ENCODE measurements at places on chromosomes 1 and 21. TPM values are rescaled to one million over a fixed set of nuclear protein-coding genes. Genes with fewer than 3 reads are reported as not detected.
A peak's percentile ranks its signal among the peaks of the same experiment; 100 is the strongest.

- no peaks in the 10 kb centered on the region for H3K27me3 ChIP-seq
- no peaks in the 10 kb centered on the region for H3K36me3 ChIP-seq
- no peak overlapping the region for H3K27ac ChIP-seq
- H3K4me1 ChIP-seq, result peaks cover 3% of the 10 kb centered on the region
- H3K4me3 ChIP-seq, result no peak overlapping the region
Observed at GRCh38 chr1:54070171-54070837, 16.9 kb downstream of the TCEANC2 start.

- H3K27me3 ChIP-seq, result no peaks in the 10 kb centered on the region
- H3K4me1 ChIP-seq, result no peaks in the 10 kb centered on the region
- H3K27ac ChIP-seq, result no peak overlapping the region
- no peaks in the 10 kb centered on the region for H3K36me3 ChIP-seq
Observed at GRCh38 chr21:45935628-45936027, 45.9 kb upstream of the COL6A1 start.

GRCh38 chr1:2808386-2808705, 6.9 kb upstream of the TTC34 start:
- H3K4me1 ChIP-seq, result no peaks in the 10 kb centered on the region
- DNase-seq, result no peak
- no peak overlapping the region for H3K27ac ChIP-seq
- no peak overlapping the region for H3K4me3 ChIP-seq
- H3K27me3 ChIP-seq, result peaks cover 98% of the 10 kb centered on the region
- H3K36me3 ChIP-seq, result no peaks in the 10 kb centered on the region

- DNase-seq, result no peak
- H3K4me1 ChIP-seq, result no peaks in the 10 kb centered on the region
- H3K4me3 ChIP-seq, result no peak overlapping the region
- no peak overlapping the region for H3K27ac ChIP-seq
- H3K27me3 ChIP-seq, result peaks cover 10% of the 10 kb centered on the region
- H3K36me3 ChIP-seq, result no peaks in the 10 kb centered on the region
Observed at GRCh38 chr1:231177226-231177625, 15.4 kb downstream of the TRIM67 start.

ZNF695 gene
- not detected for total RNA-seq

DNA sequence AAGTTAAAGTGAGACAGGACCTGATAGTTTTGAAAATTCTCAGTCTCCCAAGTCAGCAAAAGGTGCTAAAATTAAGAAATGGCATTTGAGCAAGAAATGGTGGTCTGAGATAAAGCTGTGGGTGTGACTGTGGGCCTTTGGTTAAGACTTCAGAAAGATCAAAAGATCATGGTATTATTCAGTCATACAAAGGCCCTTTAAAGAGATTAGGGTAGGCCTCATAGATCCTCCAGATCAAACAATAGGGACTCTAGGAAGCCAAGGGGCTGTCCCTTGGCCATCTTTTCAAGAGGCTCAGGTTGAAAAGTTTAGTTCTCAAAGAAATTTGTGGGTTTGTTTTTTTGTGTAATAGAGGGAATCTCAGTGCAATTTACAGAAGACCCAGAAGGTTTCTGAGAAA, 8.4 kb downstream of the HMGB4 start:
- no peak overlapping the region for H3K4me3 ChIP-seq
- peaks cover 3% of the 10 kb centered on the region for H3K4me1 ChIP-seq
- no peak overlapping the region for H3K27ac ChIP-seq
- H3K36me3 ChIP-seq, result no peaks in the 10 kb centered on the region
- no peaks in the 10 kb centered on the region for H3K27me3 ChIP-seq
- DNase-seq, result no peak

- H3K4me1 ChIP-seq, result no peaks in the 10 kb centered on the region
- no peak overlapping the region for H3K4me3 ChIP-seq
- H3K36me3 ChIP-seq, result no peaks in the 10 kb centered on the region
- H3K27me3 ChIP-seq, result no peaks in the 10 kb centered on the region
- H3K27ac ChIP-seq, result no peak overlapping the region
Observed at GRCh38 chr1:115245227-115245626, 92.8 kb downstream of the NGF start.

GRCh38 chr1:207745839-207746767, 5.8 kb upstream of the CD46 start:
- no peak for DNase-seq
- no peak overlapping the region for H3K4me3 ChIP-seq
- H3K27ac ChIP-seq, result no peak overlapping the region
- no peaks in the 10 kb centered on the region for H3K36me3 ChIP-seq

DNA sequence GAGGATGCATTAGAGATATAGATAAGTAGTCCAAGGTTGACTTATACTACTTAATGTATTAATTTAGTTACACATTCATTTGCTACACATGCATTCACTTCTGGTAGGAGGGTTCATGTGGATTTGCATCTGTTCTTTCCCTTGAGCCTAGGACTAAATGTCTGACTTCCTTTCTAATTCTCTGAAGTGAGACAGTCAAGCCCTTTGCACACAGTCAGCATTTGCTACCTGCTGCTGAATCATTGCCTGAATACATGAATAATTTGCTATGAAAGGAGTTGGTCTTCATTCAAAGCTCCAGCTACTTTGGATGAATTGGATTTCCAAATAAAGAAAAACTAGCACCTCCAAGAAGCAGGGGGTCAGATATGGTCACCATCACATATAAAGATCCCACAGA, 154.8 kb upstream of the DAB1 start:
- H3K27me3 ChIP-seq, result no peaks in the 10 kb centered on the region
- no peaks in the 10 kb centered on the region for H3K4me1 ChIP-seq
- no peak overlapping the region for H3K27ac ChIP-seq
- no peak overlapping the region for H3K4me3 ChIP-seq
- H3K36me3 ChIP-seq, result no peaks in the 10 kb centered on the region

ARHGEF19 gene
- 49.4 TPM for total RNA-seq

DNA sequence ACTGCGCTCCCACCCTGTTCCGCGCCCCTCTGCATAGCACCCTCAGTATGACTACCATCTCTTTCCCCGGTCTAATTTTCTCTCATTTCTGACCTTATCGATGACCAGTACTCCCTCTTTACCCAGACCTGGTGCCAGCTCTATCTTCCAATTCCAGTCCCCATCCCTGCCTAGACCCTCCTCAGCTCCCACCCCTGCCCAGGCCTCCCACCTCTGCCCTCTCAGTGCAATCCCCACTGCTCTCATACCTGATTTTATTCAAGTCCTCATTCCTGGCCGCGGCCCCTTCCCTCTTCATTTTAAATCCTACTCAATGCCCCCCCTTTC, 1.3 kb downstream of the USP24 start:
- no peaks in the 10 kb centered on the region for H3K36me3 ChIP-seq
- peak overlapping the region; percentile 98 for H3K27ac ChIP-seq
- no peaks in the 10 kb centered on the region for H3K27me3 ChIP-seq
- no peak for DNase-seq

KRTAP19-3 gene
- not detected for total RNA-seq

KRTAP21-2 gene
- not detected for total RNA-seq

- no peaks in the 10 kb centered on the region for H3K27me3 ChIP-seq
- DNase-seq, result peak; percentile 72
- H3K4me1 ChIP-seq, result peaks cover 23% of the 10 kb centered on the region
- H3K27ac ChIP-seq, result peak overlapping the region; percentile 89
Observed at GRCh38 chr1:52032785-52033131, 852 bp downstream of the KTI12 start.

DNA sequence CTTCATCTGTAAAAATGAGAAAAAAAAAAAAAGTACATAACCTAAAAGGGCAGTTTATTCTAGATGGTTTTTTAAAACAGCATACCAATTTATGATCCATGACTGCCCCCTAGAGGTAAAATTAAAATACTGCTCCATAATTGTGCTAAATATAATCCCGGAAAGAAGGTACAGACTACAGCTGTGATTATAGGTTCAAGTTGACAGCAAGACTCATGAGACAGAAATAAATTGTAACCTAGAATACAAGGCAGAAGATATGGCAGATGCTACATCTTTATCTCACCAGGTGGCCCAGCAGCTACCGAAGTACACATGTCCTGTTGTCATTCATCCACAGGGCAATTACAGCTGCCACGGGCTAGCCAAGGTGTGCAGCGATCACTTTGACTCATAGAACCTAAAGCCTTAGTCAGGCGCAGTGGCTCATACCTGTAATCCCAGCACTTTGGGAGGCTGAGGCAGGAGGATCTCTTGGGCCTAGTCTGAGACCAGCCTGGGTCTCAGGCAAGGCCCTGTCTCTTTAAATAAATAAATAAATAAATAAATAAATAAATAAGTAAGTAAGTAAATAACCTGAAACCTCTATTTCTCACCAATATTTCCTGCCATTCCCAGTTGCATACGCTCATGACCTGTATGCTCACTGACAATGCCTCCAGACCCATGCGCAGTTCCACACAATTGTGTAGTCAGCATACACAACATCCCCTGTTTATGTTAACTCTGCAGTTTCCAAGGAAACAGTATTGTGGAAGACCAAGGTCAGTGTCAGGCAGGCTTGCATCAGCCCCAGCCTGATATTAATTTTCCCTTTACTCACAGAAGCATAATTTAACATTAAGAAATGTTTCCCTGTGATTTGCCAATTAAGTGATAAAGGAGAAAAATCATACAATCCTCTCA, 18.3 kb upstream of the PPIE start:
- no peak overlapping the region for H3K4me3 ChIP-seq
- no peak for DNase-seq
- H3K27me3 ChIP-seq, result peaks cover 25% of the 10 kb centered on the region
- H3K27ac ChIP-seq, result no peak overlapping the region
- no peaks in the 10 kb centered on the region for H3K36me3 ChIP-seq

NPPB gene
- total RNA-seq, result not detected

S100A14 gene
- 252 TPM for total RNA-seq

DNA sequence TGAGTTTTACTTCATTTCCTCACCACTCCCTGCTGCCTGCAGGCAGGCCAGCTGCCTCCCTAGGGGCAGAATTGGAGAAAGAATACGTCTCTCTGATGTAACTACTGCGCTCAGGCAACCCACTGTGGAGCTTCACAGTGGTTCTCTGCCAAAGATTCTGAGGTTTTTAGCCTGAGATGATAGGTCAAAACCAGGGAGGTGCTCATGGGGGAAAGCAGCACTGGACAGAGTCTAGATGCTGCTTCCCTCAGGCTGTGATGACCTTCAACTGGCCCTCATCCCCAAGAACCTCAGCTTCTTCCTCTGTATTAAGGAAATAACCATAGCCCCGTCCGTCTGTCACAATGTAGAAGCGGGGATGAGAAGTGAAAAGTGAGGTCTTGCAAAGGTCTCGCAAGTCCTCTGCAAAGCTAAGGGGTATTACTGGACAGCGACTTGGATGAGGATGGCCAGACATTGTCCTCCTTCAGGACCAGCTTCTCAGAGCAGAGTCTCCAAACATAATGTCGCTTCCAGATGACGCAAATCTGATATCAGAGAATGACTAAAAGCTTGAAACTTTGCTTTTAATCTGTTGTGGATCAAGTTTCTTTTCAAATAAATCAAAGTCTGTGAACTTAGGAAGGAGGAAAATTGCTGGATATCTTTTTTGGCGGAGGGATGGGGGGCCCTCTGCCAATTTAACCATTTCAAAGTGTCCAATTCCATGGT, 65.9 kb upstream of the ATP5PO start:
- no peaks in the 10 kb centered on the region for H3K36me3 ChIP-seq
- H3K4me1 ChIP-seq, result peaks cover 8% of the 10 kb centered on the region
- no peaks in the 10 kb centered on the region for H3K27me3 ChIP-seq
- no peak overlapping the region for H3K27ac ChIP-seq

MIA3 gene
- 48.1 TPM for total RNA-seq

RASAL2 gene
- 38.5 TPM for total RNA-seq

SLC2A1 gene
- total RNA-seq, result 714 TPM

- DNase-seq, result no peak
- no peaks in the 10 kb centered on the region for H3K27me3 ChIP-seq
- H3K27ac ChIP-seq, result no peak overlapping the region
Observed at GRCh38 chr1:231786126-231786525, 159.5 kb downstream of the DISC1 start.

DNA sequence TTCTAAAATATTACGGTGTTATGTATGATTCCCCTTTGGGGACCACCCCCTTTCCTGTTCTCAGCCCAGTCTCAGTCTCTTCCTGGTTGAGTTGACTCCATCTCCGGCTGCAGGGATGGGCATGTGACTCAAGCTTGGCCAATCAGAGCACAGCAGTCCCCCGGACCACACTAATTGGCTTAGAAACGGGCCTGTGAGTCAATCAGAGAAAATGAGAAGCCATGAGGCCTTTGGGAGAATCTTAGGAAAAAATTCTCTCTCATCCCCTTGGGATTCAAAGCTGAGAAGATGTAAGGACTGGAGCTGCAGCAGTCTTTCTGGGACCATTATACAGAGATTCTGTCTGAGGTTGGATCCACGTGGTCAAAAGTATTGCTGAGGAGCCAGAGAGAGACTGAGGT, 10.7 kb upstream of the FHAD1 start:
- DNase-seq, result no peak
- no peak overlapping the region for H3K27ac ChIP-seq
- H3K27me3 ChIP-seq, result no peaks in the 10 kb centered on the region
- no peaks in the 10 kb centered on the region for H3K36me3 ChIP-seq
- H3K4me1 ChIP-seq, result no peaks in the 10 kb centered on the region

DNA sequence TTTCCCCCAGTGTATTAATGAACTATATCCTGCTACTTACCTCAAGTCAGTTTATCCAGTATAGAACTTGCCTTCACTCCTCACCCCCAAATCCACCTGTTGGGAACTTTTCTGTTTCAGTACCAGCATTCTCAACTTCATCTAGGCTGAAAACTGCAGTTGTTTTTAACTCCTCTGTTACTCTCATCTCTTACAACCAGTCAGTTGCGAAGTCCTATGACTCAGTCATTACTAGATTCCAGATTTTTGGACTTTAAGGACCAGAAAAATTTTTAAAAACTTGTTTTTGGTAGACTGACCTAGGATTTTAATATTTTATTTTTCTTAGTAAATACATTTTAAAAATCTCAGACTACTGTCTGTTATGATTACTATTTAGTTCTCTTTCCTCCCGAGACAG, 8.1 kb downstream of the GNAI3 start:
- no peak overlapping the region for H3K27ac ChIP-seq
- H3K4me3 ChIP-seq, result no peak overlapping the region
- no peak for DNase-seq
- no peaks in the 10 kb centered on the region for H3K36me3 ChIP-seq

PDZK1IP1 gene
- 201 TPM for total RNA-seq
